8988T (cell line): ENCODE measurements at places on chromosomes 5 and 9.

- no peak for DNase-seq
Measured at GRCh38 chr5:40790947-40791593, 7.1 kb downstream of the PRKAA1 start.

DNA sequence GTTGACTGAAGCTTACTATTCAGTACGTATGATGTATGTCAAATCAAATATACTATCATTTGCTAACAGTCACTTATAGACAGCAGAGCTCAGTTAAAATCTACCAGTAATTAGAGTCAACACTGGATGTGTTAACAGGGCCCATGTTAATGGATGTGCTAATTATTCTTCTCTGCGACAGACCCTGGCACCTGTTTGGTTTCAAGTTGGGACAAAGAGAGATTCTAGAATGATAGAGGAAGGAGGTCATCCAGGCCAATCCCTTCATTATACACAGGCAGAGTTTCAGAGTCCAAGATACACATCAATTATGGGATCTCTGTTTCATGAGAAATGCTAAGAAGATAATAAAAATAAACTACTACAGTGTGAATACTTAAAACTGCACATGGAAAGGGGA, 615.0 kb downstream of the ZNF608 start:
- no peak for DNase-seq

DNA sequence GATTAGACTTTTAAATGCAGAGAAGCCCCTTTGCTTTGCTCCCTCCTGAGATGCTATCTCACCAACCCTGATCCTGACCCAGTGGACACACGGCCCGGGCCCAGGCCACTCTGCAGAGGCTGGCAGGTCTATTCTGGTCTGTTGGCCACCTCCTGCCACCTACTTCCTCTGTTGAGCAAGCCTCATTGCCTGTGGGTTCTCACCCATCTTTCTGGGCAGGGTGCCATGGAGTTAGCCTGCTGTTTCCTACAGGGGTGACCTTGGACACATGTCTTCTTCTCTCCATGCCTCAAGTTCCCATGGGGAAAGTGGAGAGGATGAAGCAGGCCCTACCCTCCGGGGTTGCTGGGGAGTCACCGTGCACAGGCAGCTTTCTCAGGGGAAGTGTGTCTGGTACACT, 266.2 kb upstream of the IRX1 start:
- no peak for DNase-seq

DNA sequence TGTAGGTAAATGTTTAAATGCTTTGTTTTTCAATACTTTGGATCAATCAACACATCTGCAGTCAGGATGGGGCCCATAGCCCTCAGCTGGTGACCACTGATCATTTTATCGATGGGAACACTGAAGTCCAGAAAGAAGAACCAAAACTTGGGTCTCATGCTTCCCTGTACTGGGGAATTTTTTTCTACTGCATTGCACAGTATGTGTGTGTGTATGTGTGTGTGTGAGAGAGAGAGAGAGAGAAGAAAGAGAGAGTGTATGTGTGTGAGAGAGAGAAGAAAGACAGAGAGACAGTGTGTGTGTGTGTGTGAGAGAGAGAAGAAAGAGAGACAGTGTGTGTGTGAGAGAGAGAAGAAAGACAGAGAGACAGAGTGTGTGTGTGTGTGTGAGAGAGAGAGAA, 202.9 kb upstream of the MSX2 start:
- DNase-seq, result no peak

- no peak for DNase-seq
Measured at GRCh38 chr5:84618262-84618661, 233.6 kb upstream of the EDIL3 start.

GRCh38 chr5:155978850-155979249, 348.1 kb upstream of the SGCD start:
- no peak for DNase-seq
